Dermis blood vessel endothelial cell (primary cell): ENCODE measurements at places on chromosomes 4 and X. TPM values are rescaled to one million over a fixed set of nuclear protein-coding genes. Genes with fewer than 3 reads are reported as not detected.

- no peak for DNase-seq
Observed at GRCh38 chrX:9557521-9557920, 92.7 kb downstream of the TBL1X start.

Gene TEX11
- not detected in 2 replicates for total RNA-seq

- no peak for DNase-seq
Observed at GRCh38 chr4:7467471-7467870, 32.7 kb upstream of the PSAPL1 start.

Gene MEPE
- total RNA-seq: not detected in 2 replicates

GRCh38 chr4:174999407-174999806, 81.2 kb downstream of the ADAM29 start:
- no peak for DNase-seq

Gene FAM9C
- 0.05 TPM in 1 of 2 replicates, not detected in the other for total RNA-seq
